Kidney (tissue), 22 donors: ENCODE measurements at places on chromosomes 1 and 21. TPM values are rescaled to one million over a fixed set of nuclear protein-coding genes. Genes with fewer than 3 reads are reported as not detected.

The CLCNKA gene
- 187 TPM for polyA plus RNA-seq

The TRIM45 gene
- polyA plus RNA-seq = 4.5 TPM

The RGL1 gene
- polyA plus RNA-seq = 17.3 TPM

The SPOCD1 gene
- 0.22 TPM for polyA plus RNA-seq

The KCNE1 gene
- polyA plus RNA-seq = 4.4 TPM

The GPR137B gene
- 31.4 TPM for polyA plus RNA-seq

The CLCN6 gene
- polyA plus RNA-seq = 7.1 TPM

The OR6N1 gene
- polyA plus RNA-seq = not detected

The PLPP3 gene
- 100 TPM for polyA plus RNA-seq

The KRTAP19-1 gene
- polyA plus RNA-seq = not detected

The BRINP3 gene
- polyA plus RNA-seq = 1.4 TPM

The TTC13 gene
- 4.2 TPM for polyA plus RNA-seq

The CHAF1B gene
- 1.0 TPM for polyA plus RNA-seq

The PLD5 gene
- 0.24 TPM for polyA plus RNA-seq

The CD1E gene
- polyA plus RNA-seq = not detected

The IGFN1 gene
- not detected for polyA plus RNA-seq

The AMY2A gene
- polyA plus RNA-seq = 0.26 TPM

The IGSF9 gene
- 1.3 TPM for polyA plus RNA-seq

The OR2T27 gene
- not detected for polyA plus RNA-seq

The ASPM gene
- 0.06 TPM for polyA plus RNA-seq

The FAM131C gene
- polyA plus RNA-seq = 12.0 TPM

The IQGAP3 gene
- 0.13 TPM for polyA plus RNA-seq

The C1orf87 gene
- 0.45 TPM for polyA plus RNA-seq

The CBS gene
- 6.4 TPM for polyA plus RNA-seq
